Cerebellar nuclear complex (tissue), 1 donor: ENCODE measurements at places on chromosomes 6 and 20.

- no peak for DNase-seq
Observed at GRCh38 chr6:127195833-127196232, 70.8 kb upstream of the RNF146 start.

DNA sequence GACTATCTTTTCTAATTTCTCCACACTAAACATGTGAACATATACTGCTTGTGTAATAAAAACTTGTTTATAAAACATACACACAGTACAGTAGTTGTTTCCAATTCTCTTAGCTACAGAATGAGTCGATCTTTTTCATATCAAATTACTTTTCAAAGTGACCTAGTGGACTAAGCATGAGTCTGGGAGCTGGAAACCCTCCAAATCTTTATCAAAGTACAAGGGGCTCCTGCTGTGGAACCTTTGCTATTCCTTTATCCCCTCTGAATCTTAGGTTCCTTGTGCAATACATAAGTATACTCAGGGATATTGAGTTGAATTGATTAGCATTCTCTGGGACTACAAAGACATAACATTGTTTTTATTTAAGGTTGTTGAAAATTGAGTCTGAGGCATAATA is 48.7 kb upstream of the TAB2 start:
- no peak for DNase-seq

GRCh38 chr6:4008324-4009047 is 70.5 kb downstream of the FAM217A start:
- DNase-seq: no peak

GRCh38 chr6:150756173-150756572 is 109.3 kb upstream of the MTHFD1L start:
- DNase-seq: no peak

- DNase-seq: no peak
Observed at GRCh38 chr6:131062241-131063027, 611 bp downstream of the EPB41L2 start.

DNA sequence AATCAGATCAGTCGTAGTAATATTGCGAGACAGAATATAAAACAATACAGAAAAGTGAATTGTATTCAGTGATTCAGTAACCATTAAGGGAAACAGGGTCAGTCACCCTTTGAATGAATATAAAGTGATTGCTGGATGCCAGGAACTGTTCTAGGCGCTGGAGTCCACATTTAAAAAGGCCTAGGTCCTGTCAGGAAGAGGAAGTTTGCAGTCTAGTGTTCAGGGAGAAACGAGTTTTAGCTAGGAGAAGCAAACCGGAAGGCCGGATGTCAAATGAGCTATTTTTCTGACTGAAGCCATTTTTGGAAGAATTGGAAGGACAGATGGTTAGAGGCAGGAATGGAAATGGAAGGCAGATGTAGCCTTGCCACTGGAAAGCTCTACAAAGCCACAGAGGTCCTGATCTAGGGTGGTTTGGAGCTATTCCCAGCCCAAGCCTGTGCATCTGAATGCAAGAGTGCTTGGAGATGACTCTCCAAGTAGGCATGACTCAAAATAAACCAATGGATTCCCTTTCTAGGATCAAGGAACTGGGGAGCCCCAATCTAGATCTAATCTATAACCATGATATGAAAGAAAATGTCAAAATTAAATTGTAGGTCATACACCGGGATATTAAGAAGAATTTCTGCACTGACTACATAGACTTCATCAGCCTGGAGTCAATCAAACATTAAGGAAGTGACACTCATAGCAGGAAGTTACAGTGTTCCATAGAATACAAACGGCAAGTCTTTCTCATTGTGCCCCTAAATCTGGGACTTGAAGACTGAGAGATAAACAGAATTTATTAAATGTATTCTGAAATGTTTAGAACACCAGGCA is 36.8 kb upstream of the CDKAL1 start:
- no peak for DNase-seq

GRCh38 chr6:136772685-136773472 is 19.4 kb downstream of the MAP3K5 start:
- DNase-seq: no peak

GRCh38 chr20:53138454-53139262 is 166.5 kb downstream of the TSHZ2 start:
- no peak for DNase-seq

DNA sequence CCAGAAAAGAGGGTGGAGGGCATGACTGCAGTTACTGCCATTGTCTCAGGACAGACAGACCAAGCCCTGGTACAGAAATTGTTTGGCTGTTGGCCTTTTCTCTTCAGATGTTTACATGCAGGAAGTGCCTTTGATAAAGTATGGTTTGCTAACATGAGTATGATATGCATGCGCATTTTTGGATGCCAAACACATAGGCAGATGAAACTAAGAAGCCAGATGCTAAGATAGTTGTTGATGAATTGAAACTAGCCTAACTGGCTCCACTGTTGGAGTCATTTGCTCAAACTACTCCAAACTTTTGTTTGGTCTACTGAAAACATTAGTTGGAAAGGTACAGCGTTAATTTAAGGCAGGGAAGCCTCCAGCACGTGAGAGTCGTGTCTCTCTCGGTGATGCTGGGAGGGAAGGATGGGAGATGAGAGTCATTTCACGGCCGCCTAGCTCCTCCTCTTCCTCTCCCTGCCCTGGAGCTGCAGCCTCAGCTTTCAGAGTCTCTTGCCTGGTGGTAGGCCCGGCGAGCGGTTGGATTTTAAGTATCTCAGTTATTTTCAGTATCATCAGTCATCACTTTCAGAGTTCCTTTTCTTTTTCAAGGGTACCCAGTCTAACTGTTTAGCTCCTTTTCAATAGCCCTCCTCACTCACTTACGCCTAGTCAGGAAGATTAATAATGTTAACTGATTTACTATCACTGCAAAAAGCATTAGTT is 29.7 kb downstream of the RREB1 start:
- DNase-seq: no peak

DNA sequence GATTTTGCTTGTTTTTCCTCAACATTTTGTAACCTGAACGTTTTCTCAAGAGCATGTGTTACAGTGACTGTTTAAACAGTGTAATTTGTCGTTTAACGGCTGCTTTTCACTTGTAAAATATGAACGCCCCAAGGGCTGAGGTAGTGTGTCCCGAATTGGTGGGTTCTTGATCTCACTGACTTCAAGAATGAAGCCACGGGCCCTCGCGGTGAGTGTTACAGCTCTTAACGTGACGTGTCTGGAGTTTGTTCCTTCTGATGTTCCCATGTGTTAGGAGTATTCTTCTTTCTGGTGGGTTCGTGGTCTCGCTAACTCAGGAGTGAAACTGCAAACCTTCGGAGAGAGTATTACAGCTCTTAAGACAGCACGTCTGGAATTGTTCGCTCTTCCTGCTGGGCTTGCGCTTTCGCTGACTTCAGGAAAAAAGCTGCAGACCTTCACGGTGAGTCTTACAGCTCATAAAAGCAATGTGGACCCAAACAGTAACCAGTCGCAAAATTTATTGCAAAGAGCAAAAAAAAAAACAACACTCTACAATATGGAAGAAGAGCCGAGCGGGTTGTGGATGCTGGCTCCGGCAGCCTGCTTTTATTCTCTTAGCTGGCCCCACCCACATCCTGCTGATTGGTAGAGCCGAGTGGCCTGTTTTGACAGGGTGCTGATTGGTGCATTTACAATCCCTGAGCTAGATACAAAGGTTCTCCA is 25.1 kb upstream of the TRIM27 start:
- no peak for DNase-seq

- DNase-seq: no peak
Observed at GRCh38 chr6:137820952-137821351, 46.1 kb upstream of the TNFAIP3 start.
